Esophagus squamous epithelium (tissue), 5 donors: ENCODE measurements at places on chromosomes 11 and 22.

DNA sequence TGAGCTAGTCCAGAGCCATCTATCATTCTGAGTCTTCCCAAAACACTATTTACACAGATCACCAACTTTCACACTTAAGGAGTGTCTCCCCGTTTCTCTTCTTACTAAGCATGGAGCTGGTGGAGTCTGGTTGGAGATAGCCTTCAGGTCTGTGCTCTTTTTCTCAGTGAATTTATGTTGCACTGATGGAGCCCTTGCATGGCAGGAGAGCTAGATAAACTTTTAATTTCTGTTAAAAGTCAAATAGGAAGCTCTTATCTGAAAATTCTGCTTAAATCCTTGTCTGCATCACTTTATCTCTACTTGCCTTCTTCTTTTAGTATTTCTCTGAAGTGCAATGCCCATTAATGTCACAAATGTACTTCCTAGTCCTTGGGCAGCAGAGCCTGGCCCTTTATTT, 63.4 kb downstream of the ST3GAL4 start:
- DNase-seq: no peak

DNA sequence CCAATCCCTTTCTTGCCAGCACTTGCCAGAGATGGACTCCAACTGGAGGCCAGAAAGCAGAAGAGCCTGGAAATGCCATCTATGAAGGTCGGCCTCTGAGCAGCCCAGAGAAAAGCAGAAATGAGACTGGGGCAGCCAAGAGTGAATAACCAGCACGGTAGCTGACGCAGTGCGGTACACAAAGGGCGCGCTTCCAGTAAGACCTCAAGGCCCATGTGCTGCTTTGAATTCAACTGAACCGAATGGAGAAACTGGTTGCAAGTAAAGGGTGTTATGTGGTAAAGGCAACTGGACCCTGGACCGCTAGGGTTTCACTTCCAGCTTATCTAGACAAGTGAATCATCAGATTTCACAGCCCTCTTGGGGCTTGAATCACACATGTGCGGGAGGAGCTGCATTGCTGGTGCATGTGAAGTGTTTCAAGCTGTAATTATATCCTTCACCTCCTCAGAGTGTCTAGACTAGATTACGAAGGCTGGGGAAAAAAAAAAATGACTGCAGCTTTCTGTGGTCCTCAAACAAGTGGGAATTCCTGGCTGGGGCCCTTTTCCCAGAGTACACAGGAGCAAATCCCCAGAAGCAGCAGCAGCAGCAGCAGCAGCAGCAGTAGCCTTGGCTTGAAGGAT, 128.9 kb downstream of the CCDC34 start:
- DNase-seq: no peak

GRCh38 chr22:42152661-42153270, 22.2 kb upstream of the CYP2D6 start:
- DNase-seq: no peak

- no peak for DNase-seq
Observed at GRCh38 chr22:44229331-44229730, 48.6 kb downstream of the PARVG start.

DNA sequence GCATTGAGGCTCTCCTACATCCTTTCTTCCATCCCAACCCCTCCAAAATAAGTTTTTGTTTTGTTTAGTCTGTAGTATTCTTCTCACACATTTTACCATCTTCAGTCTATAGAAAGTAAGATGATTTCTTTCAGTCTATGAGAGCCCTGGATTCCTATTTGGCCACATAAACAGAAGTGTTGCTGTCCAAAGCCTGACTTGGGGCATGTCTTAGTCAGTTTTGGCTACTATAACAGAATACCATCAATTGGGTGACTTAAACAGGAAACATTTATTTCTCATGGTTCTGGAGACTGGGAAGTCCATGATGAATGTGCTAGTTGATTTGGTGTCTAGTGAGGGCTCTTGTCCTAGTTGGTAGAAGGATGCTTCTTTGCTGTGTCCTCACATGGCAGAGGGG, 146.8 kb upstream of the DDI1 start:
- no peak for DNase-seq

DNA sequence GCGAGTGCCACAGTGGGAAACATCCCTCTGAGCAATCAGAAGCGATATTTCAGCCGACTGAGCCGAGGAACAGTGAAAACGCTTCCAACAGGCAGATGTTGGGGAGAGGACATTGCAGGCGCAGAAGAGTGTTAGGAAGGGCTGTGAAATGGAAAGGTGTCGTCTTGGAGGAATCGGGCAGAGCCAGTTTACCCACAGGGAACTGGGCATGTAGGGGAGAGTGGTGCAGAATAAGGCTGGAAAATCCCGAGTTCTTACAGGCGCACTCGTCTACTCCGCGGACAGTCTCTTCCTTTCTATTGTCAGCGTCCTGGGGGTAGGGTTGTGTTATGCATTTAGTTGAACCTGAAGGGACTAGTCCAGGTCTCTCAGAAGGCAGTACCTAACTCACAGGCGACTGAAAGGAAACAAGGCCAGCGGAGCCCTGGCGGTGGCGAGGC, 1.1 kb upstream of the APLP2 start:
- DNase-seq: no peak

DNA sequence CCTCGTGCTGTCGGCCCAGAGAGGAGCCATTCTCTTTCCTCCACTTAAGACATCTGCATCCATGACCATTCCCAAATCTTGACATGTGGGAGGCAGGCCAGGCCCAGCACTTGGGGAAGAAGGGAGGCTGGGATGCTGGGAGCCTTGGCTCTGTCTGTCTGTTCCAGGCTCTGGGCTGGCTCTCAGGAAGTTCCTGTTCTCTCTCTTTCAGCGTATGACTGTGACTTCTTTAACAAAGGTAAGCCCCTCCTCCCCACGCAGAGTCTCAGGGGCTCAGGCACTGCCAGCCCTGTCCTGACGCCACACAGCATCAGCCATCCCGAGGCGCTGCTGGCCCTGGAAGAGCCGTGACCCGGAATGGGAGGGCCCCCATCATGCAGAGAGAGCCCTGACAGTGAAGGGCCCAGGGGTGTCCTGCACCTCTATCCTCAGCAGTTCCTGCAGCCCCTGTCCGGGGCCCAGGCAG, 52.4 kb downstream of the OTOG start:
- no peak for DNase-seq

DNA sequence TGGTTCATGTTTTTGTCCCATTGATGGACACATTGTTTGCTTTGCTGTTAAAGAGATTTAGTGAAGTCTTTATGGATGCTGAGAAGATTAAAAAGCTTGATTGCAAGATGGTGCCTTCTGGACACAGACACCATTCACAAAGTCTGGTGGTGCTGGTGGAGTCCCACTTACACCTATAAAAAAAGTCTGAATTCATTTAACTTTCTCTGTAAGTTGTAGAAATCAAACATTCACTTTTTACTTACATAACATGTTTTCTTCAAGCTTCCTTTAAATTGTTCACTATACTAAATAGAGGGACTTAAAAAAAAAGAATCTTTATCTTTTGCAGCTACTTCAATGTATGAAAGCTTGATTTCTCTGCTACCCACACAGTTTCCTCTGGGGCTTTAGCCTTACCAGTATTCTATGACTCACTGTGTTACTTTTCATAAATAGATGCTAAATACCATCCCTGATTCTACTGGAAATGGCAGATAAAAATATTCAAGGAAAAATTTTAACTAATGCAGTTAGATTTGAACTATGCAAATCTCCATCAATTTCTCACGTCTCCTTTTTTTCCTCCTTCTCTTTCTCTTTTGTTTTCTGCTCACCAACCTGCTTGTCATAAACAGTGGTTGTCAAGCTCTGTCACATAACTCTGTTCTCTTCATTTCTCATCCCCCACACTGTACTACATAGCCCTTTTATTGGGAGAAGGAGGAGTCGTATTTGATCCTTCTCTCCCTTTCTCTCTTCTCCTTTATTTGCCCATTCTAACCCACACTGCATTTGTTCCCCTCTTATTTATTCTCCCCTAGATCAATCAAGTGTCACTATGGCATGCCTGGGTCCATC, 89.7 kb downstream of the FAM76B start:
- DNase-seq: no peak

- no peak for DNase-seq
Observed at GRCh38 chr11:93694557-93694956, 33.1 kb downstream of the CEP295 start.

DNA sequence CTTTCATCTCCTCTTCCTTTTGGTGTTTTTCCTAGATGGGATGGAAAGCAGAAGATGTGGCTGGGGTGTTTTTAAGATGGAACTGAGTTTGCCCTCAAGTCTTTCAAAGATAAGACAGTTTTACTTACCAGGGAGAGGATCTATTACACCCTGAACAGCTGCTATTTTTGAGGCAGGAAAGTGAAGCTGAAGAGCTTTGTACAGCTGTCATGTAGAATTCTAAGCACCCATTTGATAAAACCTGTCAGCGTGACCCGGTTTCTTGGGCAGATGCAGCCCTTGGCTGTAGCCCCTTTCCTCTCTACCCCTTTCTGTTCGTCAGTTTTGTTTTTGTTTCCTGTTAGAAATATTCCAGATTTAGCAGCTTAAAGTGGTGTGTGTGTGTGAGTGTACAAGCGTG, 35.2 kb downstream of the FAT3 start:
- no peak for DNase-seq

- no peak for DNase-seq
Observed at GRCh38 chr22:22858559-22858937, 29.1 kb upstream of the IGLL5 start.

DNA sequence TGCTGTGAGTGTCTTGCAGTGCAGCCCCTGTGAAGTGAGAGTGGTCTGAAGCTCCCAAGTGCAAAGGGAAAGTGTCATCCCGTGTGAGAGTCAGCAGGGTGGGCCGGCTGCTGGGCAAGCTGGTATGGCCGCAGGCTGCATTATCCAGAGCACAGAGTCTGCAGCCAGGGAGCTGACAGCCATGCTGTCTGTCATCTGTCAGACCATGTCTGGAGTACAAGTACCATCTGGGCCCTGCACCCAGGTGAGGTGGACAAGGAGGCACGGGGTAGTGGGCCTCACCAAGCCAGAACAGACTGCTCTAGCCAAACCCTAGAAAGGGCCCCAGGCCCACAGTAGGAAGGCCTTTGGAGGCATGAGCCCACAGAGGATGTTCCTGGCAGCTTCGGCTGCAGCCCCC, 20.2 kb downstream of the LMO1 start:
- no peak for DNase-seq

DNA sequence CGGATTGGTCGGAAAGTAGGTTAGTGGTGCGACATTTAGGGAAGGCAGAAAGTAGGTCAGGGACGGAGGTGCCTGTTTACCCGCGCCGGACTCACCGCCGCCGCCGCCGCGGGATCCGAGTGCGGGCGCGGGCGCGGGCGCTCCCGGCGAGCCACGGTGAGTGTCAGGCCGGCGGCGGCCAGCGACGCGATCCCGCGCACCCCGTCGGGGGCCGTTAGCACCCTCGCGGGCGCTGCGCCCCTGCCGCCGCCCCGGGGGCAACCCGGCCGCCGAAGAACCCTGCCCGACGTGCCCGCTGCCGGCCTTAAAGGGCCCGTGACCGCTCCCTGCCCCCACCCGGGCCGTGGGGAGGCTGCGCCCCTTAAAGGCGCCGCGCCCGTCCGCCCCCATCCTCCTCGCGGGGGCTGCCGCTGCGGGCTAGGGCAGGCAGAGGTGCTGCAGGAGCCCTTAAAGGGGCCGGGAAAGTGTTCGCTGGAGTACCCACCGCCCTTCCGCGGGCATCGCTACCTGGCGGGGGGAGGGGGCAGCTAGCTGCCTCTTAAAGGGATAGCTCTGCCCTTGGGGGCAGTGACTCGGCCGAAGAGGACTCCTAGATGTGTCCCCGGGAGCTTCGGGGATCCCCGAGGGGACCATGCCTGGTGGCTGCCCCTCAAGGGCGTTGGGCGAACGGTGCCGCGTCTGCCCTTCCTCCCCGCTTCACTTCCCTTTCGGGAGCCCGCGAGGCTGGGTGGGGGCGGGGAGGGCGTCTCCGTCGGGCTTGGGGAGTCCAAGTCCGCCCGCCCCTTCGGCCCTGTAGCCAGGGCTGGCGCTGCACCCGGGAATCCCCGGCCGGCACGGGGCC, at the start of gene BMAL1:
Gene BMAL1, plus strand, starts transcription at position 23 of the 841 bp plus-strand sequence. CDS start 76,519 bp downstream, outside the sequence.
- DNase-seq: no peak

DNA sequence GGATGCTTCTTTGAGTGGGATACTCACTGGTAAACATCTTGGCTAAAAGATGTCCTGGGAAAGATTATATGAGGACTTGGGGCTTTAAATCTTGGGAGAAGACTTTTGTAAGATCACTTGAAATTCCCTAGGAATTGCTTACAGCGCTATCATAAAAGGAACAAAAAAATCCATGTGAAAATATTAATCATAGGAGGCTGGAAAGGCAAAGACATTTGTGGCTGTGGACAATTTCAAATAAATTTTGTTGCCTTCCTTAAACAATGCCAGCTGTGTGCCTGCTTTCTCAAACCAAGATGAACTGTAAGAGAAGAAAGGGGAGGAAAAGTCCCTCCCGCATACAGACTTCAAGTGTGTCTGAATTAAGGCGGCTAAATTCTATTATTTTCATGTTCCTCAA, 75.6 kb downstream of the SNX19 start:
- no peak for DNase-seq
